ENCODE measurements at places on chromosomes 4 and X.

DNA sequence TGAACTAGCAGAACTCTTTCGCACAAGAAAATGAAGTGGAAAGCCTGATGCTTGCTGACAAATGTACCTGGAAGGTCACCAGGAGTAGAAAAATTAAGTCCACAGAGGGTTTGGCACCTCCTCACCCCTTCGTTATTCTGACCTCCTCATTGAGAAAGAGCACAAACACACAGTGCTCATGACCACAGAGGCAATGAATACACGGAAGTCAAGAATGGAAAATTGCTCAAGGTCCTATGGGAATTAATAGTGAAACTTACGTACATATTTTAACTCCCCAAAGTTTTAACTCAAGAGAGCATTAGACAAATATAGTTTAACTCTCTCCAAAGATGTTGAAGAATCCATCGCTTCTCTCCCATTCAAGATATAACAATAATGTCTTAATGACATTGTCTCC, 83.6 kb upstream of the CAMK2D start:
- DNase-seq = no peak

- DNase-seq = no peak
These were observed 48.0 kb downstream of the SEPTIN11 start for GRCh38 chr4:76997532-76997931.

DNA sequence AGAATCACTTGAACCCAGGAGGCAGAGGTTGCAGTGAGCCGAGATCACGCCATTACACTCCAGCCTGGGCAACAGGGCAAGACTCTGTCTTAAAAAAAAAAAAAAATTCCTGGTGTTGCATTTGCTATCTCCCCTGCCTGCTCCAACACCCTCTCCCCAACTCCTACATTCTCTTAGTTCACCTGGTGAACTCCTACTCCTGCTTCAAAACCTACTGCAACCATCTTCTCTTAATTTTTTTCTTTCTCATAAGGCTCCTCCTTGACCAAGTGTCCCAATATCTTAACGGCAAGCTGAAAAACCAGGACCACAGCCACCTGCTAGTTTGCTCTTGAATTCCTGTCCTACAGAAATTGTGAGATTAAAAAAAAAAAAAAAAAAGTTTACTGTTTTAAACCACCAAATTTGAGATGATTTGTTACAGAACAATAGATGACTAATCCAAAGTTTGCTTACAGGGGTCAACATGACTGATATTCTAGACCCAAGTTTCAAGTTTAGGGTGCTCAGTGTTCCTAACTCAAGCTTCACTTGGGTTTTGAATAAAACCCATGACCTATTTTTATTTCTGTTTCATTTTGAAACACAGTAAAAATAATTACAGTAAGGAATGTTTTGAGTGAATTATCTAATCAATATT, 13.1 kb upstream of the ANXA5 start:
- DNase-seq = no peak

GRCh38 chrX:111133389-111133788, 37.4 kb downstream of the PAK3 start:
- DNase-seq = no peak

GRCh38 chr4:73434311-73434710, 1.7 kb upstream of the AFP start:
- no peak for DNase-seq
